H7 (cell line): ENCODE measurements at places on chromosomes 6 and 20. TPM values are rescaled to one million over a fixed set of nuclear protein-coding genes. Genes with fewer than 3 reads are reported as not detected.

- peak; percentile 75 for DNase-seq
Observed at GRCh38 chr6:21185861-21186478, 407.6 kb upstream of the SOX4 start.

- DNase-seq: no peak
Observed at GRCh38 chr6:154506991-154507898, 3.2 kb downstream of the CNKSR3 start.

DNA sequence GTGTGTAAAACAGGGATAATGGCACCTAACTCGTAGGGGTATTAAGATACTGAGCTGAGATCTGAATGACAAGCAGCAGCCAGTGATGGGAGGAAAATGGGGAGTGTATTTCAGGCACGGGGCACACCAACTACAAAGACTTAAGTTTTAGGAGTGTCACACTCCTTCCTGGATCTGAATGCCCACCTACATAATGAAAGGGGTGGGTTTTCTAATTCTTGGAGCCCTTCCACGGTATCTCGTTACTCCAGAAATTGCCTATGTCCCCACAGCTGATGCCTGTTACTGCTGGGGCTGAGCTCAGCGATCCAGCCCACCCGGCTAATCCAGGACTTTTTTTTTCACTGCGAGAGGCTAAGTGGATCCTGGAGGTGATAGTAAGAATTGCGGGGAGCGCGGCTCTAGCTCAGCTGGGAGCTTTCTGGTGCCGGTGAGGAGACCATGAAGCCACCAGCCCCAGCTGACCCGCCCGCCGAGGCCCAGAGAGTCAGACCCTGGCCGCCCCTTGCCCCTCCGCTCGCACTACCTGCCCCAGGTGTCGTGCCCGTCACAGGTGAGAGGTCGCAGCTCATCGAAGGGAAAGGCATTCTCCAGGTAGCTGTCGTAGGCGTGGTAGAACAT, 727 bp downstream of the EDEM2 start:
- peak; percentile 72 for DNase-seq

- DNase-seq: no peak
Observed at GRCh38 chr20:3651204-3651962, 11.8 kb downstream of the GFRA4 start.

FGD2 gene
- total RNA-seq: 0.04 and 0.17 TPM in 2 replicates
